ENCODE measurements at places on chromosomes 1 and 21.
A peak's percentile ranks its signal among the peaks of the same experiment; 100 is the strongest.

DNA sequence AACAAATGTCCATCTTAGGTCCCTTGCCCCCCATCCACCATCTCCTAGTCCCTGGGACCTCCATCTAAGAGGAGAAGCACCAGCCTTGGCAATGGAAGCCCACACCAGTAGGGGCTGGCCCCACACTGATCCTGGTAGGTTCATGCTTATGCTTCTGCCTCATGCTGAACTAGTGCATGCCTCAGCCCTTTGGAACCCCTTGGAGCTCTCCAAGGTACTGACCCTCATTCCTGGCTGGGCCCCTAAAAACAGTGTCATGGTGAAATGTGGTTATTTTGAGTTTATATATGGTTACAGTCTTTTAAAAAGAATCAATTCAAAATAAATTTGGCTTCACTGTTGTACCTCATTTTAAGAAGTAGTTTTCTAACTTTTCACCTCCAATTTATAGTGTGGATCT, 108.3 kb downstream of the HIVEP3 start:
- DNase-seq: peak; percentile 35

DNA sequence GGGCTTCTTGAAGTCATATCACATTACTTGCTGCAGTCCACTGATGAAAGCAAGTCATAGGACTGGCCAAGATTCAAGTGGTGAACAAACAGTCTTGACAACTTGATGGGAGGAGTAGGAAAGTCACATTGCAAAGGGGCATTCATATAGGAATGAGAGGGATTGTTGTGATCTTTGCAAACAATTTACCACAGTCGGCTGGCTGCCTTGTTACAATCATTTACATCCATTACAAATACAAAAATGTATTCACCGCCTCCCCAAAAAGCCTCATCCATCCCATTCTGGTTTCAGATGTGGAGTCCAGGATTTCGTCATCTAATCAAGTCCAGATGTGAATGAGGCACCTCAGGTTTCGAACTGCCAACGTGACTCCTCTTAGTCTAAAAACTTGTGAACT, 26.8 kb downstream of the GORAB start:
- no peak for DNase-seq

DNA sequence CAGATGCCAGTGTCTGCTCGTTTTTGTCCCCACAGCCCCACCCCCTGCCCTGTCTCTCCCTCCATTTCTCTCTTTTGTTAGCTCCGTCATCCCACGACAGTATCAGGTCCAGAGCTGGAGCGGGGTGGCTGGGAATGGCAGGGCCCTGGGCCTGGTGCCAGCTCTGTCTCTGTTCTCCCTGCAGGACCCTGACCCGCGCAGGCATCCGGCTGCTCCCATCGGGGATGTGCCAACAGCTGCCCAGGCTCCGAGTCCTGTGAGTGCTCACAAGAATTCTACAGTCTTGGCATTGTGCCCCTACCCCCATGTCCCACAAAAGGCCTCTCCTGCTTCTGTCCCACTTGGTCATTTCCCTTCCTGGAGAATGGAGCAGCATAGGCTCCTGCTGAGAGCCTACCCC, 37.4 kb downstream of the UBE2T start:
- no peak for DNase-seq

DNA sequence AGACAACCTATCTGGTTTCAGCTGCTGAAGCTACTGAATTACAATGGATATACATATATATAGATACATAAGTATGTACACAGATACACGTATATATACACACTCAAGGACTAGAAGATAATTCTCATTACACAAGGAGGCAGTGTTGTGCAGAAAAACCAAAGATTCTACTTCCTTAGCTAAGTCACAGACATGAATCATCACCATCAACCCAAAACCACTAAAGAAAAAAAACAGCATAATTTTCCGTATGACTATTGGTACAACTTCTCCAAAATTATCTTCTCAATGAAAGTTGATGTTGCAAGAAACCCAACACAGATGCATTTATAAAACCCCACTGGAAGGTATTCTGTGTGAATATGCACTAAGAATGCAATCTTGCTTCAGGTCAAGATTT, 36.8 kb upstream of the RPF1 start:
- peak; percentile 24 for DNase-seq

DNA sequence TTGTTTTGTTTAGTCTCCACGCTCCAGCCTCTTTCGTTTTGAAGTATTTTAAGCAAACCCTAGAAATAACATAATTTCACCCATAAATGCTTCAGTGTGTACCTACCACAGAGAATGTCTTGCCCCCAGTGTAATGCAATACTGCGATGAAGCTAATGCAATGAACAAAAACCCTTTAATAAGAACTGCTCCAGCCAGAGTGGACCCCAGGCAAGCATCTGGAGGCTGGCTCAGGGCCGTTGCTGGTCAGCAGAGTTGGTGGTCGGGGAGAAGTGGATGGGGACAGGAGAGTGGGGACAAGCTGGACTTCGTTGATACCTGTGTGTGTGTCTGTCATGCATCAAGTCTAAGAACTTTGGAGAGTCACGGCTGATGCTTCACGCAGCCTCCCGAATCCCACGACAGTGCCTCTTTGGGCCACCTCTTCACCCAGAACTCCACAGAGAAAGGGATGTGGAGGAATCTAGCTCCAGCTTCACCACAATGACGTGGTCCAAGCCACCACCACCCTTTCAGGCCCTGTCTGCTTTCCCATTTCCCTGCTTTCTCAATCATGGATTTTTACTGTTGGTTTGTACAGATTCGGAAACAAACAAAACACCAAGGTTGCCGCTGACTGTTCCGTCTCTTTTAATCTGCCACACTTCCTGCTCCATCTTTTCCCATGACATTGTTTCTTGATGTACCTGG, 108.6 kb upstream of the ERRFI1 start:
- no peak for DNase-seq

- DNase-seq: no peak
Measured at GRCh38 chr1:9316080-9316444, 23.4 kb downstream of the SPSB1 start.

GRCh38 chr21:32172106-32172505, 106.7 kb downstream of the MIS18A start:
- no peak for DNase-seq

DNA sequence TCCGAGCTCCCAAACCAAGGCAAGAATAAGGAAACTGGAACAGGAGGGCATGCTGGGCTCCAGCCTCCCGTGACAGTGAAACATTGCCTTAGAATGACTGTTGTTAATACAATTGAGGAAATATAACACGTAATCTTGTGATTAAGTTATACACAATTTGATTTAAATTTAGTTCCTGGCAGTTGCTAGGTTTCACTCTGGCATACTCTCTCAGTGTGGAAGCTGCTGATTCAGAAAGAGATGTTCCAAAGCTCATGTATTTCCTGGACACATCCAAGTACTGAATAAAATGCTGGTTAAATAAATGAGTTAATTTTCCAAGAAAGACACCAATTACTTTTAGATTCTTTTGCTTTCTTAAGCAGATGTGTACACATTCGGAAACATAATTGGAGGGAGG, 176.1 kb downstream of the GRIK1 start:
- no peak for DNase-seq

- DNase-seq: peak; percentile 94
Measured at GRCh38 chr1:59061876-59062275, 235.0 kb upstream of the FGGY start.

GRCh38 chr1:38745476-38746401, 113.8 kb downstream of the RRAGC start:
- DNase-seq: no peak

DNA sequence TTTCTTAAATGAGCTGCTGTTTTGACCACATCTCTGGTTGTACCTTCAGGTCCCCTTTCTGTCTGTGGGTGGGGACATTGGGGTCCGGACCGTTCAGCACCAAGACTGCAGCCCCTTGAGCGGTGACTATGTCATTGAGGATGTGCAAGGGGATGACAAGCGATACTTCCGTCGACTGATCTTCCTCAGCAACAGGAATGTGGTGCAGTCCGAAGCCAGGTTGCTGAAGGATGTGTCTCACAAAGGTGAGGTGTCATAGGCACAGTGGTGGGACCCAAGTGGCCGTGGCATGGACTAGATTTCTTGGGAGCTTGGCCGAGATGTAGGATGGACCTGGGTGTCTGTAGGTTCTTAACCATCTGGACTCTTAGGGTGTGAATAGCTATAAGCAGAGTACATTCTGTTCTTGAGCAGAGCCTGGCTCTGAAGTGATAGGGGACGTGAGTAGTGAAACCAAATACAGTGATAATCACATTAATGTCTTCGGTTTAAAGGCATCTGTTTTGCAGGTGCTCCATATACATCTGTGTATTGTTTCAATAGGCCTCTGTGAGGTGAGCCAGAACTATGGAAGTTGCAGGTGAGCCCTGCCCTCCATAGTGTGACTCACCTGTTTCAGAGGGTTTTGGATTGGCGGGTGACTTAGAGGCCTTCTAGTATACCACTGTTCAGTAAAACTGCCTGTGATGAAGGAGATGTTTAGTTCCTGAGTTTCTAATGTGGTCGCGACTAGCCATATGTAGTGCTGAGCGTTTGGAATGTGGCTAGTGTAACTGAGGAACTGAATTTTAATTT, 6.4 kb downstream of the METTL13 start:
- DNase-seq: no peak

DNA sequence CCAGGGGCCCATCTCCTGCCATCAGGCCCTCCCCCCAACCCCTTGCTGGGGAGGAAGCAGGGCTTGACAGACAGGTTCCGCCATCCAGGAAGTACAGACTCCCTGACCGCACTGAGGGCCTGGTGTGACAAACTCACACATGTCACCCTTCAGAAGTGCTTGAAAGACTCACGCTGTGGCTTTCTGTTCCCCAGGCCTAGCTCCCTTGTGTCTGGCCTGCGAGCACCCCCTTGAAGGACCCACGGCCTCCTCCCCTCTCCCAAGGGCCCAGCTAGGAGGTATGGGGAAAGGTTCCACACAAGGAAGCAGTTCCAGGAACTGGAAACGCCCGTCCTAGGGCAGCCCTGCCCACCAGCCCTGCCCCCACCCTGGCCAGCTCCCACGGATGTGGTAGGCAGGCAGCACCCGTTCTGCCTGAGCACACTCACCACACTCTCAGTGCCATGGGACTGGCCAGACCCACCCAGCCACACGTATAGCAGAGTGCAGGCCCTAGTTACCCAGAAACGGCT, 26.7 kb downstream of the SLC2A1 start:
- no peak for DNase-seq

DNA sequence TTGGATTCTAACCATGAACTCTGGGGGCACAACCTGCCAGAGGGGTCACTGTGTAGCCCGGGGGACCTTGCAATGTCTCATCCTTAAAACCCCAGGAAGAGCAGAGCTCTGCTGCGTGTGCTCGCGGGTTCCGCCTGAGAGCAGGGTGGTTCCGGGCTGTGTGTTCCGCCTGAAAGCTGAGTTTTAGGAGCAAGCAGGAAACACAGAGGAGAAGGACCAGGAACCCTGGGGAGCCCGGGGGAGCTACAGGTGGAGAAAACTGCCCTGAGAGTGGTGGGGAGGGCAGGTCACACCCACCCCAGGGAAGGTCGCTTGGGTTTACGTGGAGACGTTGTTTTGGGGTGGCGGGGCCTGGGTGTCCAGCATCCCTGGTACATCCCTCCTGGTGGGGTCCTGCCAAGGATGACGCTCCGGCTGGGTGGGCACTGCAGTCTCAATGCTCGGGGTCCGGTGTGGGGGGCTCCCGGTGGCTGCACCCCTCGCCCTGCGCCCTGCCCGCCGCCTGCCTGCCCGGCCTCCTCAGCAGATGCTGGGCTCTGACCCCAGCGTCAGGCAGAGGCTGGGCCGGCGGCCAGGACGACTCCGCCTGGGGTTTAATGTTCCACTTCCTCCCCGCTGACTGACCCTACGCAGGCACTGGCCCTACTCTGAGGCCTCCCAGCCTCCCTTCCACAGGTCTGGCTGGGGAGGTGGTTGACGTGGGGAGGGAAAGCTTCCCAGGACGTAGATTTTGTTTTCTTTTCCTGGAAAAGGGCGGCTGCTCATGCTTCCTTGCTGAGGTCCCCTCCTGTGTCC, 17.3 kb upstream of the C1orf159 start:
- no peak for DNase-seq

DNA sequence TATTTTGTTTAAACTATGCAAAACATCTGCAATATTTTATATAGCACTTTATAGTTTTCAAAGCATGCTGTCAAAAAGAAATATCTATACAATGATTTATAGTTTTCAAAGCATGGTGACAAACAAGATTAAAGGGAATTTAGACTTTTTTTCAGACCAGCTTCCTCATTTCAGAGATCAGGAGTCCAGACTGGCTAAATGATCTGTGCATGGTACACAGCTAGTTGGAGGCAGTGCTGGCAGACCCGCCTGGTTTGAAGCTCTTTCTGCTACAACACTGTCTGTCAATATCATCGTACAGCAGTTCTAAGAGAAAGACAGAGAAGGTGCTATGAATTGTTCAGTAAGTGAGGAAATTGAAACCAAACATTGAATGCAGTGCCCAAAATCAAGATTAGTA, 479.0 kb downstream of the PTBP2 start:
- DNase-seq: no peak

DNA sequence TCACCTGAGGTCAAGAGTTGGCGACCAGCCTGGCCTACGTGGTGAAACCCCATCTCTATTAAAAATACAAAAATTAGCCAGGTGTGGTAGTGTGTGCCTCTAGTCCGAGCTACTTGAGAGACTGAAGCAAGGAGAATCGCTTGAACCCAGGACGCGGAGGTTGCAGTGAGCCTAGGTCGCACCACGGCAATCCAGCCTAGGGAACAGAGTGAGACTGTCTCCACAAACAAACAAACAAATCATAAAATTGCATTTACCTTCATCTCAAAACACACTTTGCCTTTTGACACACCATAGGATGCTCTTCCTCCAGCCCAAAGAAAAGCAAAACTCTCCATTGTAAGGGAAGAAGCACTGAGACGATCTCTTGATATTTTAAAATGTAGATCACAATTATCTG, 4.3 kb downstream of the HNRNPU start:
- DNase-seq: no peak
